ENCODE measurements at places on chromosomes 2 and 18.

- H3K4me1 ChIP-seq = peaks cover 9% of the 10 kb centered on the region
- H3K27me3 ChIP-seq = peaks cover 64% of the 10 kb centered on the region
- no peak overlapping the region for H3K27ac ChIP-seq
Observed at GRCh38 chr2:216366777-216367471, 5.4 kb downstream of the MARCHF4 start.

DNA sequence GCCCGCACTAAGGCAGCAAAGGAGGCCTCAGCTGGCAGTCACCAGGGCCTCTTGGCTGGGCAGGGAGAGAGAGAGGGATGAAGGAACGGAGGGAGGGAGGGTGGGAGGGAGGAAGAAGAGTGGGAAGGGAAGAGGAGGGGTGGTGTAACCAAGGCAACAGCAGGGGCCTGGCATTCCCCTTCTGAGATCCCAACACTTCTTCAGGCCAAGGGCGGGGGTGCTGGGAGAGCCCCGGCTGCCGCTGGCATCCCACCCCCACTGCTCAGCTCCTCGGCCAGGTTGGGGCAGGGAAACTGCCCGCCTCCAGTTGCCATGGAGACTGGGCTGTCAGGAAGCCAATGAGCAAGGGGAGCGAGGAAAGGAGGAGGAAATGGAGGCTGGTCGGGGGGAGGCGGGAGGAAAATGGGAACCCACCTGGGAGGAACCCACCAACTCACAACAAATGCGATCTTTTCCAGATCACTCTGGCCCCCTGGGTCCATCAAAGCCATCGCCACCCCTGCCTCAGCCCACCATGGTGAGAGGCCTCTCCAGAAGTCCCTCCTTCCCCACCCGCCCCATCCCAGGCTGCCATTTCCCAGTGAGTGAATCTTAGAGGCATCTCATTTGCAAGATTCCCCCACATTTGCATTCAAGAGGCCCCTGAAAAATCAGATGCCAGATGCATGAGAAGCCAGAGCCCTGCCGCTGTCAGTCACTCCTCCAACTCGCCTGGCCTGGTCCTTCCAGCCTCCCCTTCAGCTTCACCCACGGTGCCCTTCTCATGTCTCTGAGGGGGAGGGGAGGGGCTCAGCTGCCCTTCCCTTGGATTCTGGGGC is 12.4 kb downstream of the SH2D6 start:
- no peak overlapping the region for H3K27ac ChIP-seq
- no peaks in the 10 kb centered on the region for H3K36me3 ChIP-seq
- H3K4me3 ChIP-seq = no peak overlapping the region
- peaks cover 31% of the 10 kb centered on the region for H3K4me1 ChIP-seq
- no peak for DNase-seq

DNA sequence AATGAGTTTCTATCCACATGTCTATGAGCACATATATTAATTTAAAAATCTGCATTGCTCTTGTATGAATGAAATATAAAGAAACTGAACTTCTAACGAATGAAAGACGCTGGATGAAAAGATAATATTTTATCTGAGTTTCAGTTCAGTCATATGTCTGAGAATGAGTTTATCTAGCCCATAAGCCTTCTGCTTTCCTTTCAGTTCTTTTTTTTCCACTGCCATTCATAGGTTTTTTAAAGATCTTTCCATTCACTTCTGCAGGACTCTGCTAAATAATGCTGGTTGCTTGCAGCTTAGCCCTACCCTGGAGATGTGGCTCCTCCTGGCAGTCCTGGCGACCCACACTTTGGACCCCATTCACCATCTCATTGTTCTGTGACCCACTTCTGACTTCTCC is 109.0 kb downstream of the BCL2 start:
- H3K4me3 ChIP-seq = no peak overlapping the region
- DNase-seq = no peak
- no peak overlapping the region for H3K27ac ChIP-seq
- H3K36me3 ChIP-seq = no peaks in the 10 kb centered on the region
- no peaks in the 10 kb centered on the region for H3K27me3 ChIP-seq

DNA sequence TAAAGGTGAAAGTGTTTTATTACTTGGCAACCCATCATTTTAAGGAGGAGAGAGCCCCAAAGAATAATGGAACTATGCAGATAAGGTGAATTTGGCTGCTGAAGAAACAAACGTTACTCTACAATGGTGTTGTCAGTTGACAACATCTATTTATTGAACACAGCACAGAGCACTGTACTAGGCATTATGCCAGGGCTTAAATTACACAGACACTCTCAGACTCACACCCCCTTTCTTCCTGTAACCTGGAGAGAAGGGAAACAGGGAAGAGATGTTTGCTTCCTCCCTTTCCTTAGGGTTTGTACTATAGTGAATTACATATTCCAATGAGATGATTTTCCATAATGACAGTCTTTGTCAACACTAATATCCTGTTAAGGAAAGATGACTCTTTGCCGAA is 94.0 kb upstream of the ATP5MC3 start:
- H3K4me3 ChIP-seq = no peak overlapping the region
- no peak for DNase-seq
- H3K4me1 ChIP-seq = no peaks in the 10 kb centered on the region
- H3K27ac ChIP-seq = no peak overlapping the region

DNA sequence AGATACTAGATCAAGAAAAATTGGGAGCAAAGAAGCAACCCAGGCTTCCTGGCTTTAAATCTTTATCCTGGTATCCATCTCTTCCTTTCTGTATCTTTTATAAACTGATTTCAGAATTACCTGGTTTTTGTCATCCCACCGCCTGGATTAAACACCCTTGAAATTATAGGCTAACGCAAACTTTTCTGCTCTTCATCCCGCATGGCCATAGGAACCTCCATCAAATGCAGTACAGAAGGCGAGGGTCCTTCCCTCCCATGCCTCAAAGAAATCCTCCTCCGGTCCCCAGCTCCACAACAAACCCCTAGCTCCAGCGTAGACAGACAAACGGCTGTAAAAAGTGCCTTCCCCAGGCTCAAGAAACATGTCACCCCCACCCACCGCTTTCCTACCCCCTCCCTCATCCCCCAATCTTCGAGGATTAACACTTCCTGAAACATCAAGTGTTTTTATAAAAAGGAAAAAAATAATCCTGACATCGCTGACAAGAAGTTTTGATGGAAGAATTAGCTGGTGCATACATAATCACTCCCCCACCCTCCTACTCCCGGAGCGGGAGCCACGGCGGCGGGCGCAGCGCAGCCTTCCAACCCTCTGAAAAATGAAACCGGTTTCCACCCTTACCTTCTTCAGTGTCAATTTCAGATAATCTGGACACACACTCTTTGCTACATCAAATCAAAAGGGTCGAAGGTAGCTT is 7.6 kb downstream of the DLX1 start:
- peaks cover 100% of the 10 kb centered on the region for H3K27me3 ChIP-seq
- DNase-seq = no peak
- no peaks in the 10 kb centered on the region for H3K36me3 ChIP-seq
- H3K4me1 ChIP-seq = peaks cover 39% of the 10 kb centered on the region
- H3K27ac ChIP-seq = no peak overlapping the region

DNA sequence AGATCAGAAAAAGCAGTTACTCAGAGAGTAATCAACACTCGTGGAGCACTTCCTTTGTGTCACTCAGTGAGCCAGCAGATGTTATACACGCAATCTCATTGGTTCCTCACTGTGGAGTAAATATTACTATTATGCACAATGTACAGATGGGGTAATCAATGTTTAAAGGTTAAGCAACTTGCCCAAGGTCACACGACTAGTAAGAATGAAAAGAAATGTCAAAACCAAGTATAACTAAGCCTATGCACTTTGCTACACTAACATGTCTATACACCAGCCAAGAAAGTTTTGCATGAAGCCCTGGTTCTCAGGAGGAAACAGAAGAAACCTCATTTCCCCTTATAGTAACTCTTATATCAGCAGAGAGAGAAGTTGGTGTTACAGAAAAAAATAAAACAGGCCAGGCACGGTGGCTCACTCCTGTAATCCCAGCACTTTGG is 5.4 kb downstream of the METTL21A start:
- H3K27me3 ChIP-seq = no peaks in the 10 kb centered on the region
- no peak overlapping the region for H3K4me3 ChIP-seq
- DNase-seq = no peak
- no peak overlapping the region for H3K27ac ChIP-seq

DNA sequence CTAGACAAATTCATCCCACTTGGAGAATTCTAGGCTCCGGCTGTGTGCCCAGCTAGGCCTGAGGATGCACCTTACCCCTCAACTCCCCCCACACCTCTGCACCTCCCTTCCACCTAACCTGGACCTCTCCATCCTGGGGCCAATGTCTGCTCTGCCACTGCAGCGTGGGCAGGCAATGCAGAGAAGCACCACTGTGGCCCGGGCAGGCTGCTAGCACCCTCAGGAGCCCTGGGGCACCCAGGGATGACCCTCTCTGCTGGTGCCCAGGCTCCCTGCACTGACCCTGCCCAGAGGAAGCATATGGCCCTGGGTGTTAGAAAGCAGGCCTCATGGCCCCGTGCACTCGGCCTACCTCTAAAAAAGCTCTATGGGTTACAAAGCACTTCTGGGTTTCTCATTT is 49.6 kb downstream of the ADCY3 start:
- H3K27ac ChIP-seq = no peak overlapping the region
- peaks cover 9% of the 10 kb centered on the region for H3K36me3 ChIP-seq
- H3K27me3 ChIP-seq = no peaks in the 10 kb centered on the region
- DNase-seq = no peak
- no peak overlapping the region for H3K4me3 ChIP-seq
- peaks cover 17% of the 10 kb centered on the region for H3K4me1 ChIP-seq

GRCh38 chr2:180202467-180202951 is 195.4 kb upstream of the CWC22 start:
- H3K4me1 ChIP-seq = peaks cover 6% of the 10 kb centered on the region
- no peak for DNase-seq
- no peaks in the 10 kb centered on the region for H3K36me3 ChIP-seq
- H3K27ac ChIP-seq = no peak overlapping the region

DNA sequence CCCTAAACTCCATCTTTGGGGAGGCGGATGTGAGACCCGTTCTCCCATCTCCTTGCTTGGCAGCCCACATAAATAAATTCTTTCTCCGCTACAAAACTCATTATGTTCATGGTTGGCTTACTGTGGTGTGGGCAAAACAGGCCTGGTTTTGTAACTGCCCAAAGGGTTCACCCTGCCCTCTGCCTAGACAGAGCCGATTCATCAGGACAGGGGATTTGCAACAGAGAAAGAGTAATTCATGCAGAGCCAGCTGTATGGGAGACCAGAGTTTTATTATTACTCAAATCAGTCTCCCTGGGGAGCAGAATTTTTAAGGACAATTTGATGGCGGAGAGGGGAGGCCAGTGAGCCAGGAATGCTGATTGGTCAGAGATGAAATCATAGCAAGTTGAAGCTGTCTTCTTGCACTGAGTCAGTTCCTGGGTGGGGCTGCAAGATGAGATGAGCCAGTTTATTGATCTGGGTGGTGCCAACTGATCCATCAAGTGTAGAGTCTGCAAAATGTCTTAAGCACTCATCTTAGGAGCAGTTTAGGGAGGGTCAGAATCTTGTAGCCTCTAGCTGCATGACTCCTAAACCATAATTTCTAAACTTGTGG is 8.4 kb upstream of the RNF125 start:
- no peaks in the 10 kb centered on the region for H3K36me3 ChIP-seq
- DNase-seq = no peak
- H3K27ac ChIP-seq = no peak overlapping the region
- H3K4me3 ChIP-seq = no peak overlapping the region
- no peaks in the 10 kb centered on the region for H3K4me1 ChIP-seq

DNA sequence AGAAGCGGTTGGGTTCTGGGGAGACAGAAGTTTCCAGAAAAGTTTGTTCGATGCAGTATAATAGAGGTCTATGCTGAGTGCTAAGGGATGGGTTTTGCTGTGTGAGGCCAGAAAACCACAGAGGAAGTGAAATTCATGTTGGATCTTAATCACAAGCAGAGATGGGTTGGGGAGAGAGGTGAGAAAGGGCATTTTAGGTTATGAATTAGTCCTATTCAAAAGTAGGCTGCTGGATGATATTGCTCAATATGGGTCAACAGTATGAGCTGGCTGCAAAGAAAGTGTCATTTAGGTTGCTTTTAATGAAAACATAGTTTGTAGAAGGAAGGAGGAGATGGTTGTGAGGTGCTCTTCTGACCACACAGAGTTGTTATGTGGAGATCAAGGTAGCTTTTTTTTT is 118.8 kb upstream of the LHCGR start:
- no peaks in the 10 kb centered on the region for H3K36me3 ChIP-seq
- H3K4me1 ChIP-seq = no peaks in the 10 kb centered on the region

DNA sequence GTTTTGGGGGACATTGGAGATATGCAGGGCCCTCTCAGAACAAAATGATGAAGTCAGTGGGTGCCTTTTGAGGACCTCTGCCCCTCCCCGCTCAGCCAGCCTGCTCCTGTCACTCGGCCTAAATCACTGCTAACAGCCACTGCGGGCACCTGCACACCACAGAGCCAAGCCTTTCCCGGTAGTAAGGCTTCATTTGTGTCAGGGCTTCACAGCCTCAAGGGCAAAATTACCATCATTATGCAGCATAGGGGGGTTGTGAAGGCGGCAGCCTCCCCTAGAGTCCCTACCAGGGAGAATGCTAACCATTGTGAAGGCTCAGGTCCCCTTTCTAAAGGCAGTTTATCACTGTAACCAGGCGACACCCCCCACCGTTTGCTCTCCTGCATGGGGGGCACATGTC is 519.8 kb upstream of the MYT1L start:
- H3K4me3 ChIP-seq = no peak overlapping the region
- H3K36me3 ChIP-seq = no peaks in the 10 kb centered on the region
- no peak overlapping the region for H3K27ac ChIP-seq
- H3K27me3 ChIP-seq = no peaks in the 10 kb centered on the region

DNA sequence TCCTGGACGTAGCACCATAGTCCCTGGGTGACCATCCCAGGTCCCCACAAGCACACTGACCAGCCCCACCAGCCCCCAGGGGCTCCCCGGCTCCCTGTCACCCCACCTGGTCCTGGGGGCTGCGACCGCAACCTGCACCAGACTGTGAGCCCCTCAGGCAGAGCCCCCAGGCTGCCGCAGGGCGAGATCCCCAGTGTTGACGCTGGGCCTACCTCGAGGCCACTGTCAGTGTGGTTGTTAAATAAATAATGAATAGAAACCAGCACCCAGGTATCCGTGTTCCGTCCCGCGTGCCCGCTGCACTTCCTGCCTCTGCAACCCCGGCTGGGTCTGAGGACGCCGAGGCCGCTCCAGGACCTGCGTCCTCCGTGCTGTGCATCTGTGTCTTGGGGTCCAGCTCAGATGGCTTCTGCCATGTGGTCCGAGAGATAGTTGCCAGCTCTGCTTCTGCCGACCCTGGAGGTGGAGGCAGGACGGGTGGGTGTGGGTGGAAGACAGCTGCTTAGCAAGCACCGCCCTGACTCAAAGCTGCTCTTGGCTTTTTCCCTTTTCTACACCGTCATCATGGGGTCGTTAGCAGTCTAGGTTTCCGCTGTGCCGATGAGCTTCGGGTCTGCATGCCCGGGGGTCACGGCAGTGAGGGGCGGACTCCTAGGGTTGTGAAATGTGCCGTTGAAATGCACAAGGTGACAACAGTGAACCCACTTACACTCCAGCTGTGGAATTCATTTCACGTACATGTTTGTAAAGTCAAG is 74.2 kb downstream of the NFATC1 start:
- H3K27ac ChIP-seq = no peak overlapping the region
- H3K4me3 ChIP-seq = no peak overlapping the region
- H3K4me1 ChIP-seq = peaks cover 12% of the 10 kb centered on the region
- H3K27me3 ChIP-seq = no peaks in the 10 kb centered on the region
- no peak for DNase-seq
